ENCODE measurements at places on chromosomes 5 and 9. TPM values are rescaled to one million over a fixed set of nuclear protein-coding genes. Genes with fewer than 3 reads are reported as not detected.

Gene PPP2R2B
- not detected for total RNA-seq

Gene GMCL2
- not detected for total RNA-seq

Gene DBH
- total RNA-seq, result not detected

Gene AK3
- 46.8 TPM for total RNA-seq

Gene VPS13A
- total RNA-seq, result 13.6 TPM

Gene MYOT
- not detected for total RNA-seq

Gene CDKN2AIPNL
- 44.8 TPM for total RNA-seq

Gene CCDC112
- 7.5 TPM for total RNA-seq

Gene TMEFF1
- total RNA-seq, result 1.5 TPM

Gene GADD45G
- total RNA-seq, result 0.21 TPM

Gene CDKN2B-AS1
- not detected for total RNA-seq

Gene SCAI
- 0.78 TPM for total RNA-seq

Gene POU5F2
- not detected for total RNA-seq

Gene QRFP
- total RNA-seq, result not detected

Gene DNM1
- total RNA-seq, result 88.2 TPM

Gene HMGCS1
- 63.3 TPM for total RNA-seq

Gene HOMER1
- total RNA-seq, result 6.7 TPM

Gene ROPN1L
- total RNA-seq, result 2.1 TPM

Gene DMRT3
- not detected for total RNA-seq

Gene IDNK
- total RNA-seq, result 5.9 TPM

Gene F2RL2
- total RNA-seq, result 6.1 TPM

Gene TRAF1
- total RNA-seq, result 7.0 TPM

Gene RELL2
- 3.8 TPM for total RNA-seq

Gene SPINK4
- total RNA-seq, result not detected

Gene FOXD4L4
- not detected for total RNA-seq

Gene FIBCD1
- total RNA-seq, result 14.4 TPM

Gene SHB
- total RNA-seq, result 58.5 TPM

Gene FAM221B
- not detected for total RNA-seq

Gene SLC1A1
- 1.8 TPM for total RNA-seq

Gene ZNF300
- total RNA-seq, result 3.0 TPM

Gene CREBRF
- total RNA-seq, result 2.0 TPM

Gene PCDHB6
- 1.1 TPM for total RNA-seq

Gene FCN1
- total RNA-seq, result not detected

Gene PCAT7
- total RNA-seq, result 0.92 TPM

Gene MEF2C
- not detected for total RNA-seq

Gene PLEKHG4B
- total RNA-seq, result 0.56 TPM

Gene ACSL6
- not detected for total RNA-seq

Gene PCDHA7
- total RNA-seq, result 0.09 TPM

Gene C9orf153
- not detected for total RNA-seq

Gene CCL27
- total RNA-seq, result not detected

Gene SHOC1
- total RNA-seq, result not detected

Gene PCDHGB6
- 0.12 TPM for total RNA-seq
